DND-41 (cell line): ENCODE measurements at places on chromosomes 7 and 10.

DNA sequence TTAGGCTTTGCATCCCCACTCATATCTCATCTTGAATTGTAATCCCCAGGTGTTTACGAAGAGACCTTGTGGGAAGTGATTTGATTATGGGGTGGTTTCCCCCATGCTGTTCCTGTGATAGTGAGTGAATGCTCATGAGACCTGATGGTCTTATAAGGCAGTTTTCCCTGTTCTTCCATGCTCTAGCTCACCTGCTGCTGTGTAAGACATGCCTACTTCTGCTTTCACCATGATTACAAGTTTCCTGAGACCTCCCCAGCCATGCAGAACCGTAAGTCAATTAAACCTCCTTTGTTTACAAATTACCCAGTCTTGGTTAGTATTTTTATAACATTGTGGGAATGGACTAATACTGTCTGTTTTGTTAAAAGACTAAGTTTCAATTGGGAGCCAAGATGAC, 35.3 kb upstream of the ZNF92 start:
- DNase-seq, result no peak

DNA sequence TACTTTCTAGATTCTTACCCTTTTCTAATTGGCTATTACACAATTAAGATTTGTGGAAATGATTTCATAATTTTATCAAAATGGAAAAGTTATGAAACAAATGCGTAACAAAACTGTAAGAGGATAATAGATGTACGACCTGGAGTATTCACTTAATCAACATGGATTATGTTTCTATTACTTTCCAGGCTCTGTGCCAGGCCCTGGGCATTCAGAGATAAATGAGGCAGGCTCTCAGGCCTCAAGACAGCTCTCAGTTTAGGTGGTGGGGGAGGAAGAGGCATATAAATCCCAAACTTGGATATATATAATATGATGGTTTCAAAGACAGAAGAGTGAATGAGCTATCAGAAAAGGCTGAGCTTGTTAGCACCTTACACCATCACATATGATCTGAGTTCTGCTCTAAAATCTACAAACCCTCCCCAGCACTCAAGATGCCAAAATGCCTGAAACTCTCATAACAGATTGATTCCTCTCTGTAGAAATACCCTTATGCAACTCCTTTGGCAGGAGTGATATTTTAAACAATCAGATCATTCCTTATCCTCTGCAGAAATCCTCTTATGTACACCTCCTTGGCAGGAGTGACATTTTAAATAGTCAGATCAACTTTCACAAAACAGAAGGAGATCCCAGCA, 42.5 kb downstream of the ACBD5 start:
- DNase-seq, result no peak

- no peak for DNase-seq
Observed at GRCh38 chr7:102978284-102978683, 65.5 kb downstream of the LRRC17 start.

GRCh38 chr7:7719236-7719635, 829 bp upstream of the RPA3 start:
- DNase-seq, result peak; percentile 81

DNA sequence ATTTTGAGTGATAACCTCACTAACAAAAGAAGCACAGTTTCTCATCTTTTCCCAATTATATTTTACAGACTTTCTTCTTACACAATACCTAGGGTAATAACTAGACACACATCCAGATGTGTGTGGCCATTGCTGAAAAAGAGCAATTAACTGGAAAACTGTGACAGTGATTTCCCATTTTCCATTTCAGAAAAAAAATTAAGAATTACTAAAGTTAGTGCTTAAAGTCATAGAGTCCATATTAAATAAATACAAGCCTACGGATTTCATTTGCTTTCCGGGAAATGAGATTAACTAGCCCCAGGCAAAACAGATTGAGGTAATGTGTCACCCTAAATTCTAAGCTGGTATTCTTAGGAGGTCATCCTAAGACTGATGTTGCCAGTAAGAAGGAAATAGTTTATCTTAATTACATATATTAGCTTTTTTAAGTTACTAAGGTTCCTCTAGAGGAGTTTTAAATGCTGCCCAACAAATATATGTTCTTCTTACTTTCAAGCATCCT, 10.2 kb upstream of the MACC1 start:
- DNase-seq, result no peak

GRCh38 chr7:80873140-80873539, 45.7 kb downstream of the SEMA3C start:
- no peak for DNase-seq

- no peak for DNase-seq
Observed at GRCh38 chr7:151390598-151391357, 19.1 kb downstream of the WDR86 start.

GRCh38 chr10:3057946-3058345, 9.4 kb upstream of the PFKP start:
- no peak for DNase-seq

- no peak for DNase-seq
Observed at GRCh38 chr7:69714886-69715576, 116.8 kb downstream of the AUTS2 start.
